ENCODE measurements at places on chromosomes 3 and 15.

GRCh38 chr15:65365229-65365628 is 12.6 kb downstream of the IGDCC3 start:
- peak; percentile 87 for DNase-seq

- no peak for DNase-seq
Observed at GRCh38 chr3:80190051-80190450, 422.3 kb upstream of the ROBO1 start.

DNA sequence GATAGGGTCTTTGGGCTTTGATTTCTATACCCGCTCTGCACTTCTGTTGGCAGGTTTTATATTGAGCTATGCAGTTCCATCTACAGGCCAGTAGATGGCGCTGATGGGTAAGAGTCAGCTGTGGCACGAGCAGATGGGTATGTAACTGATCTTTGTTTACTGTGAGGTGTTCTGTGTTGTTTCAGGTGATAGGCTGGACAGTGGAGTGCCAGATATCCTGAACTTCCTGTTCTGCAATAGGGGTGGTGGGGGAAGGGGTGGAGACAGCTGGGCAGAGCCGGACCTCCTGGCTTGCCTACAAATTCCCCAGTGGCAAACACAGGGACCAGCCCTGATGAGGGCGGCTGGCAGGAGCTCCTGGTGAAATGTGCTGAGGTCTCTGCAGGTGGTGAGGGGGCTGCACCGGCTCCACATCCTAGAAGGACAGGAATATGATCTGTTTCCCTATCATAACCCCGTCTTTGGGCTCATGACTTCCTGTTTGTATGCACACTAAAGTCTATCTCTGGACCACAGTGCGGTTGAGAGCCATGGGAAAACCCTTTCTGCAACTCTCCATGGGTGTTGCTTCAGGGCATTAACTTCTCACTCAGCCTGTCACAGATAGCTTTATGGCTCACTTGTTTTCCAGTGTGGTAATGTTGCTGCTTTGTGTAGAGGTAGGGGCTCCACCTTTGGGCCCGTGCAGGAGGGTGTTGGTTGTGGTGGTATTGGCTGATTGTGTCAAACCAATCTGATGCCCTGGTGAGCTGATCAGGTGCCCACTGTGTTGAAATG is 13.4 kb upstream of the FAM98B start:
- peak; percentile 76 for DNase-seq

DNA sequence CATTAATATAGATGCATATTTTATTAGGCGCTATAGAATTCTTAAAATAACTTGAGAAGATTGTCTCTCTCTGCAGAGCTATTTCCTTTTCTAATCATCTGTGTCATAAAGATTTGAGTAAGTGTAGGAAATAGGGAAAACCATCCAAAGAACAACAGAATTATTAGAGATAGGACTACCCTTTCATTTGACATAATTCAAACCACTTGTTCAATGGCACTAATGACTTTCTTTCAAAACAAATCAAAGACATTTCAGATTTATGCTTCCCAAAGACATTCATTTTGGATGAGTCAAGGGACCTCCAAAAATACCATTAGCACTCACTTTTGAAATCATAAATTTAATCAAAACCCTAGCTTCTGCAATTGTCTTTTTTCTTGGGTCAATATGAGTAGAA is 29.5 kb downstream of the PRICKLE2 start:
- DNase-seq, result no peak

DNA sequence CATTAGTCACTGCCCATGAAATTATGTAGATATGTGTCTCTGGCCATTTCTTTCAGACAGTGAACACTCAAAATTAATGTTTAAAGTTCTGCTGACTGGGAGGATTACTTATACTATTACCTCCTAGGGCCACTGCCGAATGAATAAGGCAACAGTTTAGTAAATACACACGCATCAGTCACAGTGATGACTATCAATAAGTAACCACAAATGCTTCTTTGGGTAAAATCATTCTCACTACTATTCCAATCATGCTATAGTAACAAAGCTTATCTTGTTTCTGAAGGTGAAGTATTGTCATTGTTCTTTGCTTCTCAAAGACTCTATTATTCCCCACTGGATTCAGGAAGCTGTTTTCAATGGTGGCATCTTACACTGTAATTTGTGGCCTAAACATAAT is 478.8 kb downstream of the EPHA3 start:
- no peak for DNase-seq

DNA sequence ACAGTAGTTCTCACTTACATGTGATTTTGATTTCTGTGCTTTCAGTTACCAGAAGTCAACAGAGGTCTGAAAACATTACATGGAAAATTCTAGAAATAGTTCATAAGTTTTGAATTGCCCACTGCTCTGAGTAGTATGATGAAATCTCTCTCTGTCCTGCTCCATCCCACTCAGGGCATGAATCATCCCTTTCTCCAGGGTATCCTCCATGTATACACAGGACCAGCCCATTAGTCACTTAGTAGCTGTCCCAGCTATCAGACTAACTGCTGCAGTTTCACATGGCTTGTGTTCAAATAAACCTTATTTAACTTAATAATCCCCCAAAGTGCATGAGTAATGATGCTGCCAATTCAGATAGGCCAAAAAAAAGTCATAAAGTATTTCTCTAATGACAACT is 38.6 kb downstream of the EPHA3 start:
- DNase-seq, result no peak

DNA sequence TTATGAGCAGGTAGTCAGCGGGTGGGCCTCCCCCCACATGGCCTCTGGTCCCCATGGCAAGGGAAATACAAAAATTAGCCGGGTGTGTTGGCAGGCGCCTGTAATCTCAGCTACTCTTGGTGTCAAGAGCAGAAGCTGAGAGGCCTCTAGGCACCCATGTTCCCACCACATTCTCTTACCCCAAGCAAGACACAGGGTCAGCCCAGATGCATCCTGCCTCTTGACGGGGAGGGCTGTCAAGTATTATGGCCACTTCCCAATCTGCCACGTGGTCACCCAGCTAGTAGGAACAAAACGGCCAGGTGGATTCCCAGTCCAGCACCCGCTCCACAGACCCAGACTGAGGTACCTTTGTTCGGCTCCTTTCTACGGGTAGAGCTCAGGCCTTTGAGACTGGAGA is 16.2 kb upstream of the SLC6A6 start:
- no peak for DNase-seq

DNA sequence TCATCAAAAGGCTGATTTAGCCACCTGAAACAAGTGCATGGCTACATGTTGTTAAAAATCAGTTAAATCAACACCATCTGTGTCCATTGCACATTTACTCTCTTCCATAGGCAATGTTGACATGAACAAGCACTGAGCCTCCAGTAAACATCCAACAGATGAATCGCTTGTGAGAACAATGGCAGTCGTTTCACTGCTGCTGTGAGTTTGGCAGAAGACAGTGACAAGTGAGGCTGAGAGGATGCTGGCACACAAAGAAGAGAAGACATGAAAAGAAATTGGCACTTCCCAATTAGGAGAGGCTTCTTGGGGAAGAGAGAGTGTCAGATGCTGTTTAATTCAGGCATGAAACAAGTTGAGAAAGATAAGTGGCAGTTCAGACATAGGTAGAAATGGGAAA is 227.4 kb upstream of the STT3B start:
- no peak for DNase-seq

DNA sequence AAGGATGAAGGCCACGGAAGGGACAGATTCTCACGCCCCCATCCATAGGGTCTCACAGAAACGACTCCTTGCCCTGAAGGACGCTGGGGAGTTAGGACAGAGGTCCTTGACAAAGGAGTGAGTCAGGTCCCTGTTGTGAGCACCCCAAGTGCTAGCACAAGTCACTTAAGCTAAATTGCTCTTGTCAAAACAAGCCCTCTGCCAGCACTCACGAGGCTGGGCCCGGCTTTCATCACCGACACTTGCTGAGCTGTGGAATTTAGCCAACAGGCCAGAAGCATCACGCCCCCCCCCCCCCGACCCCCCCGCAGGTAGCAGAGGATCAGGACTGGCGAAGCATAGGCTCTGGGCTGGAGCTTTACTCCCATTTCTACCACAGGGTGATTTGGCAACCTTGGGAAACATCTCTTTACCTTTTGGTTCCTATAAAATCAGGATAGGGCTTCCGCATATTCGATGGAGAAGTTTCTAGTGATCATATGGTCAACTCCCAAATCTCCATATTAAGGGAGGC is 75.4 kb downstream of the ADCY5 start:
- DNase-seq, result no peak

GRCh38 chr3:62210011-62210410 is 163.3 kb downstream of the FEZF2 start:
- DNase-seq, result no peak

DNA sequence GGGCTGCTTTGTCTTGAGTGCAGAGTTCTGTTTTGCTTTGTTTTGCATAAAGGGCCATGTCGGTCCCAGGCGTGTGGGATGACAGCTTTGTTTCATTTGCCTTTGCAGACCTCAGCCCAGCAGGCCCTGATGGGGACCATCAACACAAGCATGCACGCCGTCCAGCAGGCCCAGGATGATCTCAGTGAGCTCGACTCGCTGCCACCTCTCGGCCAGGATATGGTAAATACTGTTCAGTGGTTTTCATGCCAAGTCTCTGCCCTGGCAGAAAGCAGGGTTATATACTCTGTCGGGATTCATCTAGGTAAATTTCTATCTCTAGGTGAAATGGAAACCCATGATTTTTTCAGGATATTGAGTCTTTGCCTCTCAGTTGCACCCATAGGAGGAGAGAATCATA is 343.9 kb upstream of the TPM1 start:
- DNase-seq, result no peak

All from T47D (cell line).